Endothelial cell of umbilical vein (primary cell): ENCODE measurements at places on chromosomes 12 and 14. TPM values are rescaled to one million over a fixed set of nuclear protein-coding genes. Genes with fewer than 3 reads are reported as not detected.

DNA sequence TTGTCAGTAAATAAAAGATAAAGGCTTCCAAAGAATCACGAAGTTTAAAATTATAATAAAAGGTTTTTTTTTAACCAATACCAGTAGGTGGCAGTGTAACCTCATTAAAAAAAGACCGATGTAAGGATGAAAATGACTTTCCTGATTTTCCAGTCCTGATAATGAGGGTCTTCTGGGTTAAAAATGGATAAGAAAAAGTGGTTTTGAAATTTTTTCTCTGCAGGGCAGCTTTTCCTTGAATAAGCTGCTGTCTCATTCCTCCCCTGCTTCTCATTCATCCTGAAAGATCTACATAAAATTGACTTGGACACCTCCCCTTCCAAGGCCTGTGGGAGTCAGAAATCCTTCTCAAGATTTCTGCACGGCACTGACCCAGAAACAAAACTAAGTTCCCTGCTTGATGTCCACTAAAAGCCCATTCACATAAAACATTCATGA lies 58.9 kb upstream of the FBXO33 start:
- H3K4me3 ChIP-seq, result no peak overlapping the region
- H3K27ac ChIP-seq, result no peak overlapping the region
- DNase-seq, result peak; percentile 24
- H3K27me3 ChIP-seq, result no peaks in the 10 kb centered on the region
- H3K4me1 ChIP-seq, result no peaks in the 10 kb centered on the region

GRCh38 chr14:104965561-104966231 lies 12.5 kb downstream of the AHNAK2 start:
- H3K4me1 ChIP-seq, result peaks cover 45% of the 10 kb centered on the region
- H3K27me3 ChIP-seq, result no peaks in the 10 kb centered on the region
- no peak overlapping the region for H3K27ac ChIP-seq
- H3K36me3 ChIP-seq, result no peaks in the 10 kb centered on the region
- H3K4me3 ChIP-seq, result no peak overlapping the region

DNA sequence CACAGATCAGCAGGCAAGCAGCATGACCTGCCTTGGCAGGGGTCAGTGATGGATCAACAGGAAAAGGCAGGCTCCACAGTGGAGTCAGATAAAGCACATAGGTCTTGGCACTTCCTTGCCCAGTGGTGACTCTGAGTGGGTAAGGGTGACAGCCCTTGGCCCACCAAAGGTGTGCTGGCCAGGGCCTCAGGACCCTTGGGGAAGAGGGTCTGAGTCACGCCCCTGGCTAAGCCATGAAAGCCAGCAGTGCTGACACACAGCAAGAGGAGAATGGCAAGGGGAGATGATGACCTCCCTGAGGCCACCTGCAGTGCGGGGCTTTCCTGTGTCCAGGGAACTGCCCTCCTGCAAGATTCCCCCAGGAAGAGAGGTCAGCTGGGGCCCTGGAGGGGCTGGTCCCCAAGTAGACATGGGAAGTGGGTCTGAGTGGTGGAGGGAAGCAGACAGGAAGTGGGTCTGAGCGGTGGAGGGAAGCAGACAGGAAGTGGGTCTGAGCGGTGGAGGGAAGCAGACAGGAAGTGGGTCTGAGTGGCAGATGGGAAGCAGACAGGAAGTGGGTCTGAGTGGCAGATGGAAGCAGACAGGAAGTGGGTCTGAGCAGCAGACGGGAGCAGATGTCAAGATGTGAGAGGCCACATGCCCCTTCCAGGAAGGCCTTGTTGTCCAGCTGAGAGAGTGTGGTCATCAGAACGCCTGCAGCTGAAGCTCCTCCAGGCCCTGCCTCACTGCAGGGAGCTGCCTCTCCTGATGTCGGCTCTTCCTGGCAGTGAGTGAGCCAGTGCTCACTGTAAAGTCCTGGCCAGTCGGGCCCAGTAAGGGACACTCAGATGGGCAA lies 34.8 kb downstream of the DIO3 start:
- H3K27me3 ChIP-seq, result no peaks in the 10 kb centered on the region
- DNase-seq, result no peak
- H3K27ac ChIP-seq, result no peak overlapping the region
- H3K4me1 ChIP-seq, result no peaks in the 10 kb centered on the region
- no peaks in the 10 kb centered on the region for H3K36me3 ChIP-seq
- H3K4me3 ChIP-seq, result no peak overlapping the region

DNA sequence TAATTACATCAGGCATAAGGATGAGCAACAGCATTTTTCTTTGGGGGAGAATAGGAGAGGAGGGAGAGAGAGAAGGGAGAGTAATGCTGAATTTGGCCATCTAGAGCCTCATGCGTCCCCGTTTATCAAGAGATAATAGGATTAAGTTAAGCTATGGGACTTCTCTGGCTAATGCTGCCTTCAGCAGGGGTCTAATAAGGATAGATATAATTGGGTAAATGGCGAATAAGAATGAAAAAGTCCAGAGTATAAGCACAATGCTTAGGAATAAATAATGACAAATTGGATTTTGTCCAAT lies 470.0 kb downstream of the EGLN3 start:
- no peak overlapping the region for H3K27ac ChIP-seq
- H3K4me3 ChIP-seq, result no peak overlapping the region
- no peaks in the 10 kb centered on the region for H3K27me3 ChIP-seq
- H3K36me3 ChIP-seq, result no peaks in the 10 kb centered on the region
- H3K4me1 ChIP-seq, result peaks cover 12% of the 10 kb centered on the region
- no peak for DNase-seq

- no peak for DNase-seq
- peaks cover 4% of the 10 kb centered on the region for H3K36me3 ChIP-seq
- H3K27me3 ChIP-seq, result no peaks in the 10 kb centered on the region
- H3K27ac ChIP-seq, result no peak overlapping the region
- no peaks in the 10 kb centered on the region for H3K4me1 ChIP-seq
- H3K4me3 ChIP-seq, result no peak overlapping the region
Observed at GRCh38 chr14:52879958-52880357, 70.9 kb downstream of the FERMT2 start.

GRCh38 chr14:45015133-45015532 lies 53.1 kb downstream of the TOGARAM1 start:
- no peak overlapping the region for H3K27ac ChIP-seq
- H3K27me3 ChIP-seq, result no peaks in the 10 kb centered on the region
- no peaks in the 10 kb centered on the region for H3K36me3 ChIP-seq
- no peak overlapping the region for H3K4me3 ChIP-seq
- H3K4me1 ChIP-seq, result no peaks in the 10 kb centered on the region

- H3K4me3 ChIP-seq, result peak within 1 kb of the TSS; percentile 18
- no peaks in the 10 kb centered on the region for H3K27me3 ChIP-seq
- DNase-seq, result peak; percentile 45
- H3K36me3 ChIP-seq, result peaks cover 2% of the 10 kb centered on the region
- H3K4me1 ChIP-seq, result peaks cover 5% of the 10 kb centered on the region
Observed at GRCh38 chr14:59465316-59466135, at the start of gene GPR135. Gene GPR135 (minus strand): TSS chr14:59465380. CDS start chr14:59465226, 154 bp downstream.

GRCh38 chr14:79570648-79571047 lies 640.7 kb downstream of the DIO2 start:
- H3K27ac ChIP-seq, result no peak overlapping the region
- no peaks in the 10 kb centered on the region for H3K4me1 ChIP-seq
- no peak overlapping the region for H3K4me3 ChIP-seq

Gene NEUROD4
- not detected in 2 replicates for total RNA-seq

Gene SLC8A3
- total RNA-seq, result not detected in 2 replicates

Gene COX8C
- not detected in 2 replicates for total RNA-seq

Gene PRKAB1
- 21.9 and 23.1 TPM in 2 replicates for total RNA-seq

Gene GALNT8
- 0.09 TPM in 1 of 2 replicates, not detected in the other for total RNA-seq

Gene NPC2
- total RNA-seq, result 203 and 238 TPM in 2 replicates

Gene IL22
- total RNA-seq, result not detected in 2 replicates

Gene KRT2
- total RNA-seq, result not detected in 2 replicates

Gene POTEG
- total RNA-seq, result not detected in 2 replicates
